ENCODE measurements at places on chromosomes 4 and X.

- DNase-seq, result no peak
These were observed 101.9 kb downstream of the TET2 start for GRCh38 chr4:105248613-105249012.

DNA sequence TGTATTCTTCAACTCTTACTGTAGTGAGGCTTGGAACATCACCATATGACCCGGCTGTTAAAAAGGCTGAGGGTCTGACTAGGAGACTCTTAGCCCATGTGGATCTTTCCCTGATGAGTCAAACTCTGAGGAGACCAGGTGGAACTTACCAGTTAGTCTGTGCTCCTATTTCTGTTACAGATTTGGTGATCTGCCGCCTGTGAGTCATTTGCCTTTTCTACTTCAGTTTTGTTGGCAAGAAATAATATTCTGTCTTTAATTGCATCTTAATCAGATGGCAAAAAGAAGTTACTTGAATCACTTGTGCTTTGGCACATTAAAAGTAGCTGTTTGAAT lies 48.4 kb downstream of the MTM1 start:
- DNase-seq, result peak; percentile 16

- DNase-seq, result no peak
These were observed 11.2 kb upstream of the SPARCL1 start for GRCh38 chr4:87540146-87541058.

DNA sequence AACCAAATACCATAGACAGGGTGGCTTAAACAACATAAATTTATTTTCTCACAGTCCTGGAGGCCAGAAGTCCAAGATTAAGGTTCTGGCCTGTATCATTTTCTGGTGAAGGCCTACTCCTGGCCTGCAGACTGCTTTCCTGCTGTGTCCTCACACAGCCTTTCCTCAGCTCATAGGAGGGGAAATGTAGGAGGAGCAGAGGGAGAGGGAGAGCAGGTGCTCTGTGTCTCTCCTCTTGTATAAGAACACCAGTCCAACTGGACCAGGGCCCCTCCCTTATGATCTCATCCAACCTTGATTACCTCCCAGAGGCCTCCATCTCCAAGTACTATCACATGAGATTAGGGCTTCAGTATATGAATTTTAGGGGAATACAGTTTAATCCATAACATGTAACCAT lies 34.3 kb downstream of the RAPGEF2 start:
- DNase-seq, result no peak

DNA sequence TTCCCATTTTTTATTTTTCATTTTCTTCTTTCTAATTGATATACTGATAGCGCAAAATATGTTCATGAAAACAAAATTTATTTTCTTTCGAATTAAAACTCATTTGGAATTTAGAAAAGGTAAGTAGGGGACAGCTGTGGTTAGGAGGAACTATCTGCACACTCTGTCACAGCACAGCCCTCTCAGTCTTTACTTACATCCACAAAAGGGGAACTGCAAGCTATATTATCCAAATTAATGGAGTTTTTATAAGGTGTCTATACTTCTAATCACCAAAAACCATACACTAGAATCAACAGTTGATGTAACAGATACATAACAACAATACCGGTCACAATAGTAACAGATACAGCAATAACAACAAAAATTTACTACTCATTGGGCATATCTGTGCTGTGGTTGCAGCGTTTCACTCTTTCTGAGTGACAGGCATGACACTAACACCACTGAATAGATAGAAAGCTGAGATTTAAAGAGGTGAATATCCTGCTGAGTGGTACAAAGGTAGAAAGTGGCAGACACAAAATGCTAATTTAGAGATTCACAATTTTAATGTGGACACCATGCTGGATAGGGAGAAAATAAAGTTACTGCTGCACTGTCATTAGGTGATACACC lies 160.7 kb downstream of the PPP3CA start:
- DNase-seq, result no peak

GRCh38 chr4:18508786-18509185 lies 487.2 kb upstream of the LCORL start:
- no peak for DNase-seq

- no peak for DNase-seq
These were observed 85.5 kb downstream of the NFKB1 start for GRCh38 chr4:102586644-102587021.

Data from iris pigment epithelial cell (primary cell).